Spleen (tissue), 13 donors: ENCODE measurements at places on chromosomes 11 and 22. TPM values are rescaled to one million over a fixed set of nuclear protein-coding genes. Genes with fewer than 3 reads are reported as not detected.

DNA sequence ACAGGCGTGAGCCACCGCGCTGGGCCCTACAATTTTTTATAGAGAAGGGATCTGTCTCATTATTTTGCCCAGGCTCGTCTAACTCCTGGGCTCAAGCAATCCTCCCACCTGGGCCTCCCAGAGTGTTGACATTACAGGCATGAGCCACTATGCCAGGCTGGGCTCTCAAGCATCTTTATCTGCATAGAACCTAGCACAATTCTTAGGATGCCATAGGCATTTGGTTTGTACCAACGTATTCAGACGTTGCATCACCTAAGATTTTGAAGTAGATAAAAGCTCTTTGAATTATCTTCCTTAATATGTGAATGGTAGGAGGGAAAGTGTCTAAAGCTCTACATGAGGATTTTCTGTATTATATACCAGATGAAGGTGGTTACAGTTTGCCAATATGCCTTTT lies 30.5 kb downstream of the RTN3 start:
- H3K4me1 ChIP-seq = peaks cover 13% of the 10 kb centered on the region
- H3K27ac ChIP-seq = no peak overlapping the region
- no peak for DNase-seq
- no peak overlapping the region for H3K4me3 ChIP-seq
- H3K27me3 ChIP-seq = no peaks in the 10 kb centered on the region
- no peaks in the 10 kb centered on the region for H3K36me3 ChIP-seq

DNA sequence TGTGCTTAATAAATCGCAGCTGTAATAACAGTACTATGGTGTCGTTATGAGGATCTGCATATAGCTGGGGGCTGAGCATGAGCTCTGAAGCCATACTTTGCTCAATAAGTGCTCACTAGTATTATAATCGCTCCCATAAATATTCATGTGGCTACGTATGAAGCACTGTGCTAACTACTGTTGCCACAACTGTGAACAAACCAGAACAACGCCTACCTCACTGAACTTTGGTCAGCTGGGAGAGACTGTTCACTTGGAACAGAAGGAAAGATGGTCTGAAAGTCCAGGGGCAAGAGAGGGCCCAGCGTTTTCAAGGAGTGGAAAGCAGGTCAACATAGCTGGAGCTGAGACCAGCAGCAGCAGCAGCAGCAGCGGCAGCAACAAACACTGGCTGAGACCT lies 141.6 kb downstream of the EFCAB6 start:
- no peak for DNase-seq
- H3K27me3 ChIP-seq = no peaks in the 10 kb centered on the region
- no peaks in the 10 kb centered on the region for H3K4me1 ChIP-seq
- H3K27ac ChIP-seq = no peak overlapping the region
- H3K4me3 ChIP-seq = no peak overlapping the region

The CDKN1C gene
- total RNA-seq = 13.5 TPM

The CENPM gene
- total RNA-seq = 10.1 TPM

The SYT9 gene
- total RNA-seq = 0.10 TPM
